ENCODE measurements at places on chromosomes 11 and 22. TPM values are rescaled to one million over a fixed set of nuclear protein-coding genes. Genes with fewer than 3 reads are reported as not detected.

Gene BIK
- 2.1 TPM for polyA plus RNA-seq

Gene EMID1
- polyA plus RNA-seq = 152 TPM

DNA sequence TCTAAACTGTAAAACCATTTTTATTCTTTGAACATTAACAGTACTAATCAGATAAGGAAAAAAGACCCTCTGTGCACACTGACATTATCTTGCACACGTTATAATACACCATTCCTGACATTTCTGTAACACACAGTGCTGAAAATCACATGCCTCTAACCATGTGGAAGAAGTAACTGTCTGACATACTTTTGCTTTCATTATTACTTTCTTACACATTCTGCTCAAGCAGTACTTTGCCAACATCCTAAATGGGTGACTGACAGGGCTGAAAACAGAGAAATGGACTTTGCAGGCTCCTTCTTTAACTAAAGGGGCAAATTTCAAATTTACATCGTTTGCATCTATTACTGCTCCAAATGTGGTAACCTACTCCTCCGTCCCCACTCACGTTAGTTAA is 22.8 kb upstream of the TP53AIP1 start:
- DNase-seq = no peak
- no peaks in the 10 kb centered on the region for H3K27me3 ChIP-seq

Gene MTA2
- polyA plus RNA-seq = 51.6 TPM

Gene SMTNL1
- 0.58 TPM for polyA plus RNA-seq

Gene SCGB2A2
- polyA plus RNA-seq = not detected

DNA sequence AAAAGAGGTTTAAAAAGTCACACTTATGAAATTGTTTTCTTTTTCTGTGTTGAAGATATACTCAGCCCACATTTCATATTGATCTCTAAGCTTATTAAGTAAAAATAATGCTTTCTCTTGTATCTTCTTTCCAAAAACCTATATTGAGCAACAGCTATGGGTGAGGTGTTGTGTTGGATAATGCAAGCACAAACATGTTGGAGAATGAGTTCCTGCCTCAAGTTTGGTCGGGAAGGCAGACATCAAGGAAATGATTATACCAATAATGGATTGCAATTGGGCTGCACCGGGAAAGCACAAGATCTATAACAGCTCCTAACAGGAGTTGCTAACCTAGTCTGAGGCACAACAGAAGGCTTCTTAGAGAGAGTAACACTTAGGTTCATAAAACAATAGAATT is 308.9 kb upstream of the MPPED2 start:
- no peaks in the 10 kb centered on the region for H3K27me3 ChIP-seq
- no peaks in the 10 kb centered on the region for H3K36me3 ChIP-seq
- no peak overlapping the region for H3K27ac ChIP-seq
- H3K4me3 ChIP-seq = no peak overlapping the region

Gene OR52E8
- not detected for polyA plus RNA-seq

Gene DENND5A
- 28.5 TPM for polyA plus RNA-seq

Gene APOBEC3F
- polyA plus RNA-seq = 3.9 TPM

- DNase-seq = no peak
- H3K4me1 ChIP-seq = peaks cover 2% of the 10 kb centered on the region
- H3K36me3 ChIP-seq = no peaks in the 10 kb centered on the region
Observed at GRCh38 chr22:44646141-44646540, 55.9 kb upstream of the PRR5 start.

Gene TESMIN
- 10.0 TPM for polyA plus RNA-seq

GRCh38 chr22:48894064-48894671 is 933.5 kb downstream of the BRD1 start:
- no peak overlapping the region for H3K4me3 ChIP-seq
- H3K36me3 ChIP-seq = no peaks in the 10 kb centered on the region
- H3K4me1 ChIP-seq = no peaks in the 10 kb centered on the region
- no peak overlapping the region for H3K27ac ChIP-seq
- no peaks in the 10 kb centered on the region for H3K27me3 ChIP-seq
- DNase-seq = no peak

DNA sequence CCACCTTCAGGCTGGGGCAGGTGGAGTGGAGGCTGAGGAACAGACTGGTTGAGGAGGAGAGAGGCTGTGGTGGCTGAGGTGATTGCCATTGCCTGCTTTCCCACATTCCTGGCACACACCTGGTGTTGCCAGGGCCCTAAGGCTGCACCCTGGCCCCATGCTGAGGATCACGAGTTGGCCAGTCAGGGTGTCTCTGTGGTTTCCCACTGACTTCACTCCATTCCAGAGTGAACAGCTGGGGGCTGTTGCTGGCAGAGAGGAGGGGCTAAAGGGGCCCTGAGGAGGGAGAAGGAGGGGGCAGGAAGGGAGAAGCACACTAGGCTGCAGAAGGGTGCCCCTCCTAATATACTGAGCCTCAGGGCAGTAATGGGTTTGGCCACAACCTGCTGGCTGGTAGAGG is 1.8 kb downstream of the TMEM86A start:
- no peak for DNase-seq
- H3K4me1 ChIP-seq = peaks cover 4% of the 10 kb centered on the region
- peaks cover 29% of the 10 kb centered on the region for H3K27me3 ChIP-seq
- H3K36me3 ChIP-seq = peaks cover 4% of the 10 kb centered on the region

GRCh38 chr22:46735747-46736608 is 2.1 kb downstream of the CERK start:
- H3K36me3 ChIP-seq = peaks cover 12% of the 10 kb centered on the region
- DNase-seq = no peak
- peak overlapping the region; percentile 72 for H3K27ac ChIP-seq
- H3K27me3 ChIP-seq = no peaks in the 10 kb centered on the region
- H3K4me3 ChIP-seq = peak overlapping the region; percentile 76

DNA sequence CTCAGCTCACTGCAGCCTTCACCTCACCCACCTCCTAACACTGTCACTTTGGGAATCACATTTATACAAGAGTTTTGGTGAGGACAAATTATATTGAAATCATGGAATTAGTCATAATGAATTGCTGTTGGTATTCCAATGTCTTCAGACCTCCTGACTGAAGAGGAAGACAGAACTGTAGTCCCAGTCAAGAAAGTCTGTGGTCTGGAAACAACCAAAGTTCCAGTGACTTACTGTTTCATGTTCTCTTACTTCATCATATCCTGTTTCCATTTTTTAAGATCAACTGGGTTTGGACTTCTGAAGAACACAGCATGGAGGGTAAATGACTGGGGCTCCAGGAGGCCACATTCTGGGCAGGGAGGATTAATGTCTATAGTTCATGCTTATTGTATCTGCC is 43.0 kb upstream of the HIPK3 start:
- H3K4me1 ChIP-seq = no peaks in the 10 kb centered on the region
- H3K36me3 ChIP-seq = no peaks in the 10 kb centered on the region
- H3K4me3 ChIP-seq = no peak overlapping the region

GRCh38 chr22:46088541-46089311 is 61.6 kb upstream of the PPARA start:
- H3K4me3 ChIP-seq = no peak overlapping the region
- no peaks in the 10 kb centered on the region for H3K27me3 ChIP-seq

DNA sequence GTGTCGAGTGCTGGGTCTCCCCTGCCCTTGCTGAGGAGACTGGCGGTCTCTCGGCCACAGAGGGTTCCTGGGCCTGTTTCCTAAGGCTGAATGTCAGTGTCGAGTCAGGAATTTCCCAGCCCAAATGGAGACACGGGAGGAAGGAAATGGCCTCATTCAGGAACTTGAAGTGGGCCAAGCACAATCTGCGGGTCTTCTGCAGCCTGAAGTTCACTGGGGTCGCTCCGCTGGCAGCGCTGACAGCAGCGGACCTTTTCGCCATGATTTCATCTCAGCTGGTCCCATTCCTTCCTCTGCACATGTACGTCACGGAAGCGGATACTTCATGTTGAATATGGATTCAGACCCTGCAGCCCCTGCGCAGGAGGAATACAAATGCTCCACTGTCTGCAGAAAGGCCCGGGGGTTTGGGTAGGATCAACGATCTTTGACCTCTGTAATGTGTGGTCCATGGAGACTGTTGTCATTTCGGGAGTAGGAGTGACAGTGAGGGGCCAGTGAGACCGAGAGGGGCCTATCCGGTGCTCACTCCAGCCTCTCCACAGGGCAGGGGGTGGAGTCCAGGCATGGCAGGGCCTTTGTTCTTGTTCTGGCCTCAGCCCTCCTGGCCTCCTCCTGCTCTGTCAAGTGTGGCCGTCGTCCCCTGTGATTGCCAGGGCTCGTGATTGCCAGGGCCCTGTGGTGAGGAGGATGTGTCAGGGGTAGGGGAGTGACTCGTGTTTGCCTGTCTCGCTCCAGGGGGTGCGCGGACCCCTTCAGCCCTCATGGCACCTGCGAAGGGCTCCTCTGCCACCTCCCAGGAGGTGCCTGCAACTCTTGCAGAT is 402.3 kb downstream of the TBC1D22A start:
- H3K27me3 ChIP-seq = no peaks in the 10 kb centered on the region
- H3K36me3 ChIP-seq = peaks cover 10% of the 10 kb centered on the region
- no peak overlapping the region for H3K27ac ChIP-seq
- H3K4me1 ChIP-seq = no peaks in the 10 kb centered on the region
- H3K4me3 ChIP-seq = no peak overlapping the region

DNA sequence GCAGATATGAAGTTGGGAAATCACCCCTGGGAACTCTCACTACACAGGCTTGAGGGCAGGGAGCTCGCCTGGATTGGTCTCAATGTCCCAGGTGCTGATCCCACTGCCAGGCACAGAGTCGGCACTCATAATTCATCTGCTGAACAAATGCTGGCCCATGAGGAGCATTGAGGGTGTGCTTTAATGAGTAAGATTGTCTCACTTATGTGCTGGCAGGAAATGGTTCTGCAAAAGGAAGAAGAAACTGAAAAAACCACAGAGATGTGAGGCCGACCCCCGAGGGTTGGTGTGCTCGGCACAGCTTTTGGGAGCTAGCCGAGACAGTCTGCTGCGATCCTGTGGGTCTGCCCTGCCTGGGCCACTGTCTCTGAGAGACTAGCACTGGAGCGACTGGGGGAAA is 9.4 kb downstream of the PLAAT2 start:
- no peak overlapping the region for H3K27ac ChIP-seq
- no peak for DNase-seq
- no peak overlapping the region for H3K4me3 ChIP-seq
- no peaks in the 10 kb centered on the region for H3K27me3 ChIP-seq
- H3K36me3 ChIP-seq = no peaks in the 10 kb centered on the region
- H3K4me1 ChIP-seq = peaks cover under 1% of the 10 kb centered on the region

DNA sequence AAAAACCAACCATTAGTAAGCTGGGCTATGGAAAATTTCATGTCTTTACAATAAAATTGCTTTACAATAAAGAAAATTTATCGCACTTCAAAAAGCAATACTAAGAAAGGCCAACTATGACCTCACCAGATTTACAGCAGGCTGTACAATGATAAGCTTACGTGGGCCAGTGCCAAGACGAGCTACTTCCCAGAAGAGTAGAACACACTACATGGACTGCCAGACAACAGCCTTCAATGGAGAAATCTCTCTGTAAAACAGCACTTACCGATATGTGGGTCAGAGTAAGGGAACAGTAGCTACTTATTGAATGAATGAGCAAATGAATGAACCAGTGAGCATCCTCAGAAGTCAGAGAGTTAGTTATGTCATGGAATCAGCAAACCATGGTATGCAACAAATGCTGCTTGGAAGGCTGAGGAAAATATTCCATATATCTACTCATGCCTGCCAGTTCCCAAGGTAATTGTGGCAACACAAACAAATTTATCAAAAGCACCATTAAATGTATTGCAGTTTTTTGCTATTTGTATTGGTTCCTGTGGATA is 74.4 kb downstream of the SLC36A4 start:
- no peak overlapping the region for H3K27ac ChIP-seq
- no peaks in the 10 kb centered on the region for H3K27me3 ChIP-seq
- H3K4me3 ChIP-seq = no peak overlapping the region
- peak; percentile 12 for DNase-seq

GRCh38 chr11:72864702-72865655 is 50.8 kb downstream of the ATG16L2 start:
- H3K4me3 ChIP-seq = no peak overlapping the region
- peaks cover 6% of the 10 kb centered on the region for H3K4me1 ChIP-seq
- no peaks in the 10 kb centered on the region for H3K27me3 ChIP-seq
- no peak overlapping the region for H3K27ac ChIP-seq

GRCh38 chr11:133677387-133677786 is 145.1 kb upstream of the OPCML start:
- H3K36me3 ChIP-seq = no peaks in the 10 kb centered on the region
- no peak for DNase-seq
- H3K27ac ChIP-seq = no peak overlapping the region
- peaks cover 3% of the 10 kb centered on the region for H3K27me3 ChIP-seq
- H3K4me1 ChIP-seq = no peaks in the 10 kb centered on the region
- H3K4me3 ChIP-seq = no peak overlapping the region

GRCh38 chr22:50343541-50343935 is 411 bp downstream of the PPP6R2 start:
- H3K27ac ChIP-seq = no peak overlapping the region
- H3K4me3 ChIP-seq = peak overlapping the region; percentile 56
- peaks cover 4% of the 10 kb centered on the region for H3K36me3 ChIP-seq
- DNase-seq = no peak

- H3K27ac ChIP-seq = peak overlapping the region; percentile 99
- H3K4me1 ChIP-seq = peaks cover 56% of the 10 kb centered on the region
- no peaks in the 10 kb centered on the region for H3K27me3 ChIP-seq
Observed at GRCh38 chr11:67630228-67630942, 648 bp upstream of the NUDT8 start.

DNA sequence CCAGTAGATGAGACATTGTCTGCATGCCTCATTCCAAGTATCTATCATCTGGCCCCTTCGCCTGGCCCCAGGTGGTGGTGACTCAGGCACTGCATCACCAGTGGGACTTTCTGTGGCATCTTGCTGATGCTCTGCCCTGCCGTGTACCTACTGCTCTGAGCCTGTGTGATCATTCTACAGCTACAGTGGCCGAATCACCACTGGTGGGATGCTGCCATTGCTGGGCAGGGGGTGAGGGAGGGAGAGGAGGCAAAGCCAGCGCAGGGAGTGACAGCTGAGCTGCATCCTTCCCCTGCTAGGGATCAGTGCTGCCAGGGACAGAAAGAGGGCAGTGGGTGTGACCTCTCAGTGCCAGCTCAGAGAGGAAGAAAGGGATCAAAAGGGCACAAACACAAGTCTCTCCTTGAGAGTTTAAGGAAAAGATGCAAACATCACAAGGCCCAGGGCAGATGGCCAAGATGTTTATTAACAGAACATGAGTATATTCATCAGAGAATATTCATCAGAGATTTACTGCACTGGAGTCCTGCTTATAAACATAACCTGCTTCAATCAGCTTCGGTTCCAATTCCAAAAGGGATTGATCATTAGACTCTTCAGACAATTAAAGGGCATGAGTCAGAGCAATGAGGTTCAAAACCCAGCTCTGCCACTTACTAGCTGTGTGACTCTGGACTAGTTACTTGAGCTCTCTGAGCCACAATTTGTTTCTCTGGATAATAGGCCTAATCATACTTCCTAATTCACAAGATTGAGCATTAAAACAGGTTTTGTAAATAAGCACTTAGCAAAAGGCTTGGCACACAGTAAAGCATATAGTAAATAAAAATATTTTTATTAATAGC is 109.8 kb downstream of the NAT10 start:
- no peaks in the 10 kb centered on the region for H3K36me3 ChIP-seq
- H3K27me3 ChIP-seq = no peaks in the 10 kb centered on the region
- no peak overlapping the region for H3K27ac ChIP-seq
- no peaks in the 10 kb centered on the region for H3K4me1 ChIP-seq

GRCh38 chr11:14095882-14096281 is 133.4 kb downstream of the SPON1 start:
- H3K4me3 ChIP-seq = no peak overlapping the region
- no peaks in the 10 kb centered on the region for H3K36me3 ChIP-seq
- no peak for DNase-seq
- H3K4me1 ChIP-seq = no peaks in the 10 kb centered on the region
- H3K27me3 ChIP-seq = no peaks in the 10 kb centered on the region

Gene COX8A
- 331 TPM for polyA plus RNA-seq

All from large intestine (tissue), 12 donors.